Head of caudate nucleus (tissue), 42 donors: ENCODE measurements at places on chromosomes 7 and 10.

- no peak for DNase-seq
Observed at GRCh38 chr7:154167807-154168206, 115.6 kb downstream of the DPP6 start.

DNA sequence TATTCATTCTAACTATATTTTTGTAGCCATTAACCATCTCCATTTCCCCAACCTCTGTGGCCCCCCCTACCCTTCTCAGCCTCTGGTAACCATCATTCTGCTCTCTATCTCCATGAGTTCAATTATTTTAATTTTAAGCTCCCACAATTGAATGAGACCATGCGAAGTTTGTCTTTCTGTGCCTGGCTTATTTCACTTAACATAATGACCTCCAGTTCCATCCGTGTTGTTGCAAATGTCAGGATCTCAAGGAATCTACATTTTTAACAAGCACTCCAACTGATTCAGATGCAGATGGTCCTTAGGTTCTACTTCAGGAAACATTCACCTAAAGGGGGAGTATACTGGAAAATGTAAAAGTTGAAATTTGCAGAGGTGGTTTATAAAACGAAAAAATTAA lies 60.2 kb upstream of the PTPN12 start:
- DNase-seq: no peak

GRCh38 chr7:25396668-25397067 lies 168.4 kb upstream of the NPVF start:
- DNase-seq: no peak

- DNase-seq: no peak
Observed at GRCh38 chr7:99794585-99795502, 10.9 kb upstream of the CYP3A4 start.
